ENCODE measurements at places on chromosomes 5 and 9. TPM values are rescaled to one million over a fixed set of nuclear protein-coding genes. Genes with fewer than 3 reads are reported as not detected.

- no peak for DNase-seq
Observed at GRCh38 chr9:68780380-68780712, 75.3 kb downstream of the PIP5K1B start.

STOML2 gene
- total RNA-seq = 105 TPM

- DNase-seq = no peak
Observed at GRCh38 chr9:92764381-92764987, at the start of gene BICD2. TSS of gene BICD2 (minus strand) at chr9:92764833. CDS start at chr9:92764744, 89 bp downstream.

- no peak for DNase-seq
Observed at GRCh38 chr5:115186794-115187193, 17.1 kb upstream of the TRIM36 start.

NAIP gene
- total RNA-seq = 5.6 TPM

GRCh38 chr9:116490321-116490720, 196.8 kb upstream of the TRIM32 start:
- DNase-seq = no peak

HTR1A gene
- total RNA-seq = not detected

PCDHB11 gene
- total RNA-seq = 1.7 TPM

NACC2 gene
- total RNA-seq = 9.1 TPM

- no peak for DNase-seq
Observed at GRCh38 chr9:18905883-18906629, 127.0 kb downstream of the SAXO1 start.

SAXO1 gene
- 1.1 TPM for total RNA-seq

DNA sequence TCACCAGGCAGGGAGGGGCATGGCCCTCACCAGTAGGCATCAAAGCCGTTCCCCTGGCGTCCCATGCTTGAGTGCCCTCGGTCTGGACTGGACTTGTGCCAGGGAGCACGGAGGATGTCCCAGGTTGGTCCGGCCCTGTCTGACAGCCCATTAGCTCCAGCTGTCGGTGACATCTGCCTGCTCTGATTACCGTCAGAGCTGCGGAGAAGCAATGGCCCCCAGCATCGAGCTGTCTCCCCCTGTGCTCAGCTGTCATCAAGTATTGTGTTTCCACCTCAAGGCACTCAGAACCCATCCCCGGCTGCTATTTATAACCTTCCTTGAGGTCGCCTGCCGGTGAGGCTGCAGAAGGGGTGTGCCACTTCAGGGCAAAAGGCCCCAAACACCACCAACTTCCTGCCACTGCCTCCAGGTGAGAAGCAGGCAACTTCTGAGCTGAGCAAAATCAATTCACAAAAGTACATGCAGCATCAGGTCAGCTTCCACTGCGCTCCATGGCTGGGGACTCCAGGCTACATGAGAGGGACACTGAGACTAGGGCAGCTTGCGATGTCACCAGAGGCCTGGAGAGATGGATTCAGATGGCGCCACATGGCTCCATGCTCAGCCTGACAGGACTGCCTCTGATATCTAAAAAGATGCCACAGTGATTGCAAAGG, 142.7 kb downstream of the C5orf15 start:
- DNase-seq = no peak

DNA sequence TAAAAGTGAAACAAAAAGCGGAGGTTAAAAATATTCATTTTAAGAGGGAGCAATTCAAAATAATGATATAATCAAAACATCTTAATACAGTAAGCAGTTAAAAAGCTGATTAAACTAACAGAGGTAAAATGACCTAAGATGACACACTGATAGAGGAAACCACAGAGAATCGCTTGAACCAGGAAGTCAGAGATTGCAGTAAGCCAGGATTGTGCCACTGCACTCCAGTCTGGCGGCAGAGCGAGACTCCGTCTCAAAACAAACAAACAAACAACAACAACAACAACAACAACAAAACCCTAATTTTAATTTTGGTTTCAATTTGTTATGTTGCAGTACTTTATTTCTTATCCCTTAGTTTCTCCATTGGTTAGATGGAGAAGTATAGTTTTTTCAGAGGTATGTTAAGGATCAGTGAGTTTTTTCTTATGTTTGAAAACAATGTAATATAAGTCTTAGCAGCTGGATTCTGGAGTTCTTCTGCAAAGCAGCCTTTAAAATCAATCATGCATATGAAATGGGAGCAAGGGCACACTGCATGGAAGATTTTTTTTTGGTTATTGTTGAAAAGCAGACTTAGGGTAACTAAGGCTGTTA, 58.5 kb downstream of the MLANA start:
- peak; percentile 29 for DNase-seq

- no peak for DNase-seq
Observed at GRCh38 chr5:6175172-6175854, 203.0 kb downstream of the MED10 start.

DNA sequence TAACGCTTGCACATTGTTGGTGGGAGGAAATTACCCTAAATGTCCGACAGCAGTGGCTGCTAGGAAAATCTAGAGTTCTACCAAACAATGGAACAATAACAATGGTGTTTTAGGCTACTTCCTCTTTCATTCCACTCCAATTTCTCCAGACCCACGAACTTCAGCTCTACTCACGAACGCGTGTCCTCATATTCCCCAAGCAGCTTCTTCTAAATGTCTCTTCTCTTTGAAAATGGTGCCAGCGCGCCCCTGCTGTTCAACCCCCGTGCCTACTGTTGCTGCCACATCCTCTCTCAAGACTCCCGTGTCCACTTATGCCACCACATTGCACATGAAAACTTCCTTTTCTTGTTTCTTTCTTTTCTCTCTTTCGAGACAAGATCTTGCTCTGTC, 25.6 kb downstream of the OR2V2 start:
- DNase-seq = no peak

- no peak for DNase-seq
Observed at GRCh38 chr9:79709743-79710674, 138.2 kb downstream of the TLE4 start.

GRCh38 chr9:113381909-113382411, 5.2 kb upstream of the HDHD3 start:
- no peak for DNase-seq

DNA sequence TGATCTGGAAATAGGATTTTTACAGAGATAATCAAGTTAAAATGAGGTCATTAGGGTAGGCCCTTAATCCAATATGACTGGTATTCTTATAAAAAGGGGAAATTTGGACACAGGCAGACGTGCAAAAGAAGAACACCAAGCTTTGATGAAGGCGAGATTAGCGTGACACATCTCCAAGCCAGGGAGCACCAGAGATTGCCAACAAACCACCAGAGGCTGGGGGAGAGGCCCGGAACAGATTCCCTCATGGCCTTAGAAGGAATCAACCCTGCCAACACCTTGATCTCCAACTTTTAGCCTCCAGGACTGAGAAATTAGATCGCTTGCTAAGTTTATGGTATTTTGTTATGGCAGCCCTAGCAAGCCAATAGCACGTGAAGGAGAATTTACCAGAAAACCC, 10.8 kb upstream of the ARSI start:
- no peak for DNase-seq

SPATA31D4 gene
- not detected for total RNA-seq

GRCh38 chr9:137788561-137789294, 88.9 kb upstream of the CACNA1B start:
- no peak for DNase-seq

GRCh38 chr9:95286151-95286550, 31.4 kb downstream of the FANCC start:
- DNase-seq = no peak

AFF4 gene
- total RNA-seq = 53.1 TPM

- no peak for DNase-seq
Observed at GRCh38 chr5:126284977-126285696, 138.1 kb upstream of the GRAMD2B start.

GRCh38 chr9:107866711-107867311, 377.2 kb upstream of the KLF4 start:
- DNase-seq = no peak

DNA sequence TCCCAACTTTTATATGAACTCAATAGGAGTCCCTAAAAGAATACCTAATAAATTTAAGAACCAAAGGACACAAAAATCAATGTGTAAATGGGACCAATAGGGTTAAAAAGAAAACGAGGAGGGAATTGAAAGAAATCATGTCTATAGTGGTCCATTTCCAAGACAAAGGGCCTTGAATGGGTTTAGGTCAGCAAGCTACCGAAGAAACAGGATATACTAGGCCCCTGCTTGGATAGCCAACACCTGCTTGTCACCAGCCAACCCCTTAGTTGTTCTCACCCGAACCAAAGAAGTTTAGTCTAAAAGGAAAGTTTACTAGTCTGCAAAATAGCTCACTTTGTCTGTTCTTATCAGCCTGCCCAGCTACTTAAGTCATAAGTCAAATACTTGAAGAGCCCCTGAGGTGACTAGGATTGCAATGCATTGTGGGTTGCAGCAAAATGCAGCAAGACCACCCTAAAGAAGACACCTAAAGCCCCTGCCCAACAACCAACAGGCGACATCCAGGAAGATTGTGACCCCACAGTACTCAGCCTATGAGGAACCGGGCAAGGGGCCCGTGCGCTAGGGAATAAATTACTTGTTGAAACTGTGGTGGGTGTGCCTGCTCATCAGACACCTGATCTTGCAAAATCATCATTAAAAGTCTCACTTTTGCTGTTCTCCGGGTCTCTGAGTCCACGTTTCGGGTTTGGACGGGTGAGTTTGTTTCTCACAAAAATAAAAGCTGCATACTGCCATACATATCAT, 183.9 kb upstream of the PPP1R26 start:
- DNase-seq = no peak

DNA sequence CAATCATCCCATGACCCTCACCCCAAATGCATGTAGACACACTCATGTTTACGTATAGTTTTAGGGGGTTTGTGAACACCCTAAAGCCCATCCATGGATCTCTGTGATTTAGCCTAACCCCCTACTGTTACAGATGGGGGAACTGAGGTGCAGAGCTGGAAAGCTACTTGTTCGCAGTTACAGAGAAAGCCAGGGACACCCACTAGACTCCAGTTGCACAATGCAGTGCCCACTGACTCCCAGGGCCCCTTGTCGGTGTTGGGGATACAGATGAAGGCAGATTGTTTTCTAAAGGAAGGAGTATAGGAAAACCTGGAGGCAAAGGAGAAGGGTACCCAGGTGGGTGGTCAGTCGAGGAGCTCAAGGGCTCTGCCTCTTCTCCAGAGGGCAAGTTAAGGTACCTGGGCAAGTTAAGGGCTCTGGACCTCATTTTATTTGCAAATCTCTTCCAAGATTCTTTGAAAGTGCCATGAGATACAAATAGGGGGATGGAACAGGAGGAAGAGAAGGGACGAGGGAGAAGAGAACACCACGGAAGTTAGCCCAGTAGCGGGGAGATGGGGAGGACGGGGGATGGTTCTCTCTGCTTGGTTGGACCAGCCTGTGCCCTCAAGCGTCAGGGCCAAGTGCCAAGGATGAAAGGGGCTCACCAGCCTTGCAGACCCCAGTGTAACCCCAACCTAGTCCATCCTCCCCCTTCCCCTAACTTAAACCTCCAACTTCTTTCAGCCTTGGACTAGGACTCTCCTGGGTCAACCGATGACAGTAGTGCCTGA, 958 bp downstream of the MYOZ3 start:
- peak; percentile 60 for DNase-seq

- DNase-seq = no peak
Observed at GRCh38 chr5:103291606-103292005, 33.0 kb downstream of the MACIR start.

GRCh38 chr5:109688630-109688969, 1.1 kb upstream of the MAN2A1 start:
- DNase-seq = no peak

- no peak for DNase-seq
Observed at GRCh38 chr5:111680737-111681413, 76.1 kb downstream of the NREP start.

DNA sequence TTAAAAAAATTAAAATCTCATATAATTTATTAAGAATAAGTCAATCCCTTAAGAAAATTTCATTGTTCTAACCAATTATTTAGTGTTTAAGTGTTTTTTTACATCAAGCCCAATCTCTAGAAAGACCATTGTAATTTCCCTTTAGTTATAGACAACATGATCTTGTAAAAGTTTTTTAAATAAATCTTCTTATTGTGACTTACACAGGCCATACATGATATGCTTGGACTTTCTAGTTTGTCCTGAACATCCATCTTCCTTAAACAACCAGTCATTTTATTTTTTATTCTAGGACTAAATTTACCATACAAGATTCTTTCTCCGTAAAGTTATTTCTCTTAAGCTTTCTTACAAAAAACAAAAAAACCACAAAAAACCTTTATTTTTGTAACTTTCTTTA, 126.5 kb upstream of the MAST4 start:
- DNase-seq = no peak

DNA sequence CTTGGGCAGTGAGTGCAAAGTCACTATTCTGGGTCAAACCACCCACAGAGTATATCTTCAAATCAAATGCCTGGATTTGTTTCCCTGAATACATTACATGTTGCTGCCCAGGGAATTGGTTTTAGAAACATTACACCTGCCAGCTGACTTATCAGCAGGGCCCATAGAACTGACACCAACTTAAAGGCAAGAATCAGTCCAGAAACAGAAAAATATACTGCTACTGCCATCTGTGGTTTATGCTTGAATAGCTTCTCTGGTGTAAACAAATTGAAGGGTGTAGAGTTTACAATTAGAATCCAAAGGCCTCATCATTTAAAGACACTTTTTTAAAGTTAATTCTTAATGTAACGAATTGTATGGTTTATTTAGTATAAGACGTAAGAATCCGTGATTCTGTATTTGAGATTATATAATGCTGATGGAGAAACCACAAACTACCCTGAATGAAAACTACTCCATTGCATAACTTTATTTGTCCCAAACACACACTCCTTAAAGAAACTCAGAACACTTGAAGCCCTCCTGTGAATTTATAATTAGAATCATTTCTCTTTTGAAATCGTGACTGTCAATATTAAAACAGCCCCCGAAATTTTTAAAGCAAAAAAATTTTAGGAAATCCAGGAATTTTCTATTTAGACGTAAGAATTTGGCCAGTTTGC, 6.2 kb downstream of the NR6A1 start:
- no peak for DNase-seq

SPINK5 gene
- 369 TPM for total RNA-seq

DNA sequence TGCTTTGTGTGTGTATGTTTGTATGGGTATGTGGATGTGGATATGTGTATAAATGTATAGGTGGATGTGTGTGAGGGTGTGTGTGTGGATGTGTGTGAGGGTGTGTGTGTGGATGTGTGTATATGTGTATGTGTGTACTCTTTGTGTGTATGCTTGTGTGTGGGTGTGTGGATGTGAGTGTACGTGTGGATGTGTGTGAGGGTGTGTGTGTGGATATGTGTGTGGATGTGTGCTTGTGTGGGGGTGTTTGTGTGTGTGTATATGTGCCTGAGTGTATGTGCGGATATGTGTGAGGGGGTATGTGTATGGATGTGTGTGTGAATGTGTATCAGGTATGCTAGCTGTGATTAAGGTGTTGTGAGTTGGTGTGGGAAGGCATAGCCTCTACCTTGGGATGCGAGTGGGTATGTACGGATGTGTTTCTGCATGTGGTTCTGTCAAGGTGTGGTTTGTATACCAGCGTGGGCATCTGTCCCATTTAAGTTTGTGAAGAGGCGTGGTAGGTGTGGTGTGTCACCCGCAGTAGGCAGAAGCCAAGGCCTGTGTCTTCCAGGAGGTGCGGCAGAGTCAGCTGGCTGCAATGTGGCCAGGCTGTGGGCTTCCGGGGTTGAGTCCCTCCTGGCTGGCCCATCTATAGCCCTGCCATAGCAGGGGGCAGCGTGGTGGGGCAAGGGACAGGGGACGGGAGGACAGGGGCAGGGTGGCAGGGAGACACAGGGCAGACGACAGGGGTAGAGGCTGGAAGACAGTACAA, 155.8 kb downstream of the DAB2IP start:
- DNase-seq = peak; percentile 61

- no peak for DNase-seq
Observed at GRCh38 chr5:44729536-44729935, 79.2 kb upstream of the MRPS30 start.

GRCh38 chr5:132378580-132378979, 9.1 kb downstream of the SLC22A5 start:
- peak; percentile 40 for DNase-seq

TNFSF15 gene
- total RNA-seq = 0.08 TPM

POU5F2 gene
- 0.59 TPM for total RNA-seq
